ENCODE measurements at places on chromosomes 11 and 22.

- DNase-seq, result no peak
Measured at GRCh38 chr11:18798799-18799469, 7.3 kb upstream of the PTPN5 start.

GRCh38 chr11:120564573-120565311 is 53.2 kb downstream of the GRIK4 start:
- no peak for DNase-seq

DNA sequence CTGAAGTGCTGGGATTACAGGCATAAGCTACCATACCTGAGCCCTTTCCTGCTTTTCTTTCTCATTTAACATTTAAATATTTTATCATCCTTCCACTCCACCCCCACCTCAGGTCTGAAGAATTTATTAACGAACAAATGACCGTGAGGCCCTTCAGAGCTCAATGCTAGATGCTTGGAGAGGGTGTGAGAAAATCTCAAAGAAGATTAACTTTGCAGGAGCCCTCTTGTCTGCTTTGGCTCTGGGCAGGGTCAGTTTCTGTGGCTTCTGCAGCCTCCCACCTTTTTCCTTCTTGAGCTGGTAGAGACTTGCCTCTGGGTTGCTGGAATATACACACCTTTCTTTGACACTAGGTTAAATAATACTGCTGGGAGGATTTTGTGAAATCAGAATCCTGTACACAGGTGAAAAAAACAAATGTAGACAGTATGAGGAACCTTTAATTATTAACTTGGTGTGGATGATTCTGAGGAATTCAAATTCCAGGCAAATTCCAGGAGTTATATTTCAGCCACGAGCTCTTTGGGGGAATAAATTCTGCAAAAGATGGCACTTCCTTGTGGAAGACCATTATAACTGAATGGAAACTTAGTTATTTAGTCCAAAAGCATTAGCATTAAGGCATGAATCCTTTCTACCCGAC is 3.4 kb upstream of the ZBTB44 start:
- DNase-seq, result no peak

GRCh38 chr22:38273135-38273826 is 471 bp upstream of the TMEM184B start:
- DNase-seq, result no peak

- DNase-seq, result no peak
Measured at GRCh38 chr11:109808569-109808968, 284.6 kb upstream of the ZC3H12C start.

DNA sequence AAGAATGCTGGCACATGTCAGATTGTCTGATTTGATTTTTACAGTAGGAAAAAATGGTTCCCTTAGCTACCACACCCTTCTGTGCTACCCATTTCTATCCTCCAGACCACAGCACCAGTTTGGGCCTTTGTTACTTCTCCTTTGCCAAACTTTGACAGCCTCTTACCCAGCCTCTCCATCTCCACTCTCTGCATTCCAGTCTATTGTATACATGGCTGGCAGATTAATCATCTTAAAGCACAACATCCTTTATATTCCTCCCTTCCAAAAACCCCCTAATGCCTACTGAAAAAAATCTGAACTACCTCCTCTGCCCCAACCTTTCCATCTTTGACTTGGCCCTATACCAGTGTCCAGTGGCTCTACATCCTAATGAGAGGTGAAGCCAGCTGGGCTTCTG is 10.8 kb upstream of the PANX1 start:
- DNase-seq, result no peak

- DNase-seq, result no peak
Measured at GRCh38 chr22:22692707-22693530, 48.5 kb downstream of the GGTLC2 start.

DNA sequence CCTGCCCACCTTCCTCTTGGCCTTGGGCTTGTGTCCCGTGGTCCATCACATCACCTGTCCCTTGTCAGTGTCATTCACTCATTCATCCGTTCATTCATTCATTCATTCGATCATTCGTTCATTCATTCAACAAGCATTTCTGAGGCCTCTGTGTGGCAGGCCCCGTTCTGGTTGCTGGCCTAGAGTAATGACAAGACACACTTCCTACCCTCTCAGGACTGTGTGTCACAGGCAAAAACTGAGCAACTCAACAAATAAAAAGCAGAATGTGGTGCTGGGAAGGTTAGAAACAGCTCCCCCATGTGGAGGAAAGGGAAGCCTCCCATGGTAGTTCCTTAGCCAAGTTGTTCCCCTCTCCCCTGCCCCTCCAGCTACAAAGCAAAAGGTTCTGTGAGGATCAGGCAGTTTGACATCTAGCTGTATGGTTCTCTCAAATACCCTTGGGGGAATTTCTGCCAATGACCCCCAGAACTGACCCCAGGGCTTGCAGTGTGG is 1.6 kb upstream of the OMP start:
- DNase-seq, result peak; percentile 20

GRCh38 chr22:40741116-40741515 is 61.8 kb downstream of the MCHR1 start:
- no peak for DNase-seq

Data from SW 1271 (cell line).